ENCODE measurements at places on chromosomes 2 and 18.

DNA sequence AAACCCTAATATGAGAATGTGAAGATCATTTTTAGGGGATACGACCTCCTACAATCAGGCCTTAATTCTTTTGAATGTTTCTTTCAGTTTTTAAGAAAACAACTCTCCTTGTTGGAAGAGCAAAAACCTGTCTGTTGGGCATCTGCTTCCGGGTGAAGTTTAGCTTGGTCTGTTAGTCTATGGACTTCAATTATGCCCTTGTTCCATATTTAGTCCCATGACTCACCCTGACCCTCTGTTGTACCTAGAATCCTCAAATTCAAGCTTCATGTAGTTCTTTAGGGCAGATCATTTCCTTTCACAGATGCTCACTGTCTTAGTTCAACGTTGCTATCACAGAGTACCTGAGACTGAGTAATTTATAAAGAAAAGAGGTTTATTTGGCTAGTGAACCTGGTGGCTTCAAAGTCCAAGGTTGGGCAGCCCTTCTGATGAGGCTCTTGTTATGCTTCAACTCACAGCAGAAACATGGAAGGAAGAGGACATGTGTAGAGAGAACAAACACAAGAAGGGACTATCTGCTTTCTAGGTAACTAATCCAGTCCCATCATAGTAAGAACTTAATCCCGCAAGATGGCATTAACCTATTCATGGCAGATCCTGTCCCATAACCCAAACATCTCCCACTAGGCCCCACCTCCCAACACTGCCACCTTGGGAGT, 82.5 kb upstream of the SERPINE2 start:
- DNase-seq = no peak

- DNase-seq = no peak
These were observed 32.7 kb downstream of the TMEM17 start for GRCh38 chr2:62473246-62473827.

GRCh38 chr2:100755441-100755840, 64.5 kb upstream of the NPAS2 start:
- peak; percentile 18 for DNase-seq

- DNase-seq = no peak
These were observed 196.0 kb upstream of the SPHKAP start for GRCh38 chr2:228377533-228377932.

DNA sequence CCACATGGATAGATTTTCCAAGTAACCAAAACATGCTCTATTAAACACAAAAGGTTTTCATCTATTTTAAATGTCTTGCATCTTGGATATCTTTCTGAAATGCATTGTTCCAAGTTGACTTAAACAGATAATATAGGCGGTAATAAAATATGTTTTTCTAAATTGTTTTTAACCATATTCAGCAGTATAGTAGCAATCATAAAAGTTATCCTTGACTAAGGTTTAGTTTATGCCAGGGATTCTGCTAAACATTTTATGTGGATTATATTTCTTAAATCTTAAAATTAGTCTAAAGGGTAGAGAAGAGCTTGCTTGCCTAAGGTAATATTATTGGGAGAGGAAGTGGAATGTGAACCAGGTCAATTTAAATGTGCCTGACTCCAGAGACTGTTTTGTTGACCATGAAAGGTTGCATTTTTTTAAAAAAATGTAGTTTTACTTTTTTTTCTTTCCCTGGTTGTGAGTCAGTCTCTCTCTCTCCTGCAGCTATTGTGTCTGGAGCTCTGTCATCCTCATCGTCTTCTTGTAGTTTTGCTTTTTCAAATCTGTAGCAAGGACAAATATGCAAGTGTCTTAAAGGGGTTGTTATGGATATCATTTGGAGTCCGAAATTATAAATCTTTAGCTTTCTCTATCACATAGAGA, 309.1 kb upstream of the COL3A1 start:
- peak; percentile 59 for DNase-seq

- peak; percentile 56 for DNase-seq
These were observed 22.0 kb downstream of the SAG start for GRCh38 chr2:233329489-233330135.

GRCh38 chr2:190636361-190636760, 12.5 kb upstream of the NAB1 start:
- DNase-seq = peak; percentile 70

DNA sequence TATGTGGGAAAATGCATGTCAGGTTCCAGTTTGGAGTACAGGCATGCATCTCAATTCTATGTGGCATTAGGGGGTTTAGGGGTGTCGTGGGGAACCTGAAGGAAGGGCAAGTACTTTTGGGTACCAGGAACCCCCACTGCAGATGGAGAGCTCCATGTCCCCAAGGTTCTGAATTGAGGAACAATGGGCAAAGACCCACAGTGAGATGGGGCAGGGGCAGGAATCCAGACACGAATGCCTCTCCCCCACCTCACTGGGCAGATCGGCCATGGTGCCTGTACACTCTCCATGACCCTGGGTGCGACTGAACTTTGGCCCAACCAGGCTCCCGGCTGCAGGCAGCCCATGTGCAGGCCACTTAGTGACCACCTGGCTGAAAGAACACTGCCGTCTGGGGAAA, 209.3 kb downstream of the HAUS1 start:
- no peak for DNase-seq

- DNase-seq = no peak
These were observed 10.5 kb downstream of the CAMKMT start for GRCh38 chr2:44372246-44372645.

DNA sequence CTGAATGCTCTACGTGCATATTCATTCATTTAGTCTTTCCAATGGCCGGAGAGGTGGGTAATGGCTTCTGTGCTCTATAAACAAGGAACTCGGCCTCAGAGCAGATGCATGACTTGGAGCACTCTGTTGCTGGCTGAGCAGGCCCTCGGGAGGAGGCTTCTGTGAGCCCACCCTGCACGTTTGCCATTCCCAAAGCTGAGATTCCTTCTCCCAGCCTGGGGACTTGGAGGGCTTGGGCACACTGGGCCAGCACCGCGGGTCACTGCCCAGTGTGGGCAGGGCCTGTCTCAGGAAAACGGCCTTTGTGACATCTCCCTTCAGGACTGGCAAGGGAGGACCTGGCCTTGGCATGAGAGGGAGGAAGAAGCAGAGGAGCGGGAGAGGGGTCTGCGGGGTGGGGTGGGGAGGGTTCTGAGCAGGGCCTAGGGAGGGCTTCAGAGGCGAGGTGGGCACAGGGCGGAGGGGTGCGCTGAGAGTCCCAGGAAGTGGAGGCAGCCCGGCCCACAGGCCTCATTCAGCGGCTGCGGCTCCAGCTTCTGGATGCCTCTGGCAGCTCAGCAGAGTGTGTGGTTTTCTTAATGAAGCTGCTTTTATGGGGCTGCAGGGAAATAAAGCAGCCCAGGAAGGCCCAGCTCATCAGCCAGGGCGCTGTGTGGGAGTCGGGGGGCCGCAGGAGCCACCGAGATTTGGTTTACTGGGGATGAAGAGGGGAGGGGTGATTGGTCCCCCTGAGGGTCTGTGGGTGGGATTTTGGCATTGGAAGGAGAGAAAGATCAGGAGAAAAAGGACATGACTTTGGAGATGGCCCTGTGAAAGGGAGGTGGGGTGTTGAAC, 51.7 kb upstream of the OTOF start:
- DNase-seq = no peak

GRCh38 chr2:237731663-237732062, 66.9 kb upstream of the RBM44 start:
- DNase-seq = peak; percentile 67

DNA sequence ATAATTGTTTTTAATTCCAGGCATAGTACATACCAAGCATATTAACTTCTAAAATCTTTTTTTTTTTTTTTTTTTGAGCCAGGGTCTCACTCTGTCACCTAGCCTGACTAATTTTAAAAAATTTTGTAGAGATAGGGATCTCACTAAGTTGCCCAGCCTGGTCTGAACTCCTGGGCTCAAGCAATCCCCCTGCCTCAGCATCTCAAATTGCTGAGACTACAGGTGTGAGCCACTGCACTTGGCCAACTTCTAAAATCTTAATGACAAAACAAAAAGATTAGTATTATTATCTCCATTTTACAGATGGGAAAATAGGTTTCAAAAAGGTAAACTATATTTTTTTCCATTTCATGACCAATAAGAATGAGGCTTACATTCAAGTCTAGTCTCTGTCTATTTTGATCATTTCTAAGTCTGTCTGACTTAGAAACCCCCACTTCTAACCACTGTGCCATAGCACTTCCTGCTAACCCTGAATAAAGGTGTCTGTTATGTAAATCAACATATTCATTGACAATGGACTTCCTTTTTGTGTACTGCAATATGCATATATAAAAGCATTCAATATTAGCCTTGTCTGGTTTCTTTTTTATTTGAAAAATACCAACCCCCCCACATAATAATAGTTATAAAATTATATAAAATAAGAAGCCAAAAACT, 28.7 kb upstream of the ZEB2 start:
- DNase-seq = no peak

DNA sequence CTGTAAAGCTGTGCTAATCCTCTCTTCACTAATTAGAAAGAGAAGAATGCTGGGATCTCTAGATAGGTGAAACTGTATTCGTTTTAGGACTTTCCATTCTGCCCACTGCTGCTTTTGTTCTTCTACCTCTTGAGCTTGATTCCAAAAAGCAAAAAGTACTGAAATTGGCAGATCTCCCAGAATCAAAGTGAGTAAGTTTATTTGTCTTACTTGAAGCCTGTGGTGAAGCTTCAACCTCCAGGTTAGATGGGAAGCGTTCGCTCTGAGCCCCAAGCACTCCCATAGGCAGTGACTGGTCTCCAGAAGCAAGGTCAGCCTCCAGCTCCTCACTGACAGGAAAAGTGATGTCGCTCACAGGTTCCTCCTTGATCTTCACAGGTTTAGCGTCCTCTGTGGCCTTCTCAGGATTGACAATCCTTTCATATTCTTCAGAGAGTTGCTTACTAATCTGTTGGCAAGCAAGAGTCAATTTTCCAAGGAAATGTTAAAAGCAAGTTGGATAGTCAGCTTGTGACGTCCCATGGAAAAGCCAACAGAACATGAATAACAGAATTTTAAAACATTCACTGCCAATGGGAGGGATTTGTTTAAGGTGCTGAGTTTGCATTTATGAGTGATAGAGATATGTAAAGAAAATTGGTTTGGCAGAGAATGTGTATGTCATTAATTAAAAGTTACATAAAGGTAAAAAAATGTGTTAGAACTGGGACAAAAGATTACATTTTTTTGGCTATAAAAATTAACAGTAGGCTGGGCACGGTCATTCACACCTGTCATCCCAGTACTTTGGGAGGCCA, 8.1 kb downstream of the SUPT7L start:
- peak; percentile 6 for DNase-seq

DNA sequence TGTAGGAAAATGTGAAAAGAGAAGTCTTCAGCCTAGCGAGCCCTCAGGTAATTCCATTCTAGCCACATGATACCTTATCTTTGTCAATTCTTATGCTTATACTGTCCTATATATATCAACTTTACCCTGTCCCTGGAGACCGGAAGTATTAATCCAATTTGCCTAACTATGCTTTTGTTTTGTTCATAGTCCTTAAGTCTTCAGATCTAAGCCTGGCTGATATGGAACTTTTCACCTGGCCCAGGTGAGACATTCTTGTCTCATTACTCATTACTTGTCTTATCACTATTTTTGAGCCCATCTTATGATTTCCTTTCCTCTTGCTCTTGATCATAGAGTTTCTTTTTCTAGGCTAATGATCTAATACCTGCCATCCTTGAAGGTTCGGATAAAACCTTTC, 194.1 kb upstream of the FANCL start:
- no peak for DNase-seq

Measured in fibroblast of skin of scalp (primary cell).